ENCODE measurements at places on chromosomes 6 and 20. TPM values are rescaled to one million over a fixed set of nuclear protein-coding genes. Genes with fewer than 3 reads are reported as not detected.

DNA sequence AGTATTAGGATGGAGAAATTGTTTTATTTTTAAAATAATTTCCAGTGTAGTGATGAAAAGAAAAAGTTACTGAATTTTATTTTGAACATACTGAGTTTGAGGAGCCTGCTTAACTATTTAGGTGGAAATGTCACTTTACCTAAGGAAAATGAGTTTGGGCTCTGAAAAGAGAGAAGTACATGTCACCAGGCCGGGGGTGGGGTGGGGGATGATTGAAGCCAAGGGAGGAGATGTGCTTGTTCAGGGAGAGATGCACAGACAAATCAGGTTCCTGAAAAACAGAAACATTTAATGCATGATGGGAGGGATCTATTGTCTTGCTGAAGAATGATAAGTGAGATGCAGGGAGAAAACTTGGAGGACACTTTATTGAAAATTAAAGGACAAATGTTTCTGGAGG lies 71.3 kb downstream of the PLCB1 start:
- no peak for DNase-seq

GRCh38 chr6:121498481-121499276 lies 63.2 kb downstream of the GJA1 start:
- DNase-seq: no peak

DNA sequence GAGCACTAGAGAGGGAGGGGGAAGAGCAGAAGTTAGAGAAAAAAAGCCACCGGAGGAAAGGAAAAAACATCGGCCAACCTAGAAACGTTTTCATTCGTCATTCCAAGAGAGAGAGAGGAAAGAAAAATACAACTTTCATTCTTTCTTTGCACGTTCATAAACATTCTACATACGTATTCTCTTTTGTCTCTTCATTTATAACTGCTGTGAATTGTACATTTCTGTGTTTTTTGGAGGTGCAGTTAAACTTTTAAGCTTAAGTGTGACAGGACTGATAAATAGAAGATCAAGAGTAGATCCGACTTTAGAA lies 2.0 kb downstream of the ID4 start:
- no peak for DNase-seq

DNA sequence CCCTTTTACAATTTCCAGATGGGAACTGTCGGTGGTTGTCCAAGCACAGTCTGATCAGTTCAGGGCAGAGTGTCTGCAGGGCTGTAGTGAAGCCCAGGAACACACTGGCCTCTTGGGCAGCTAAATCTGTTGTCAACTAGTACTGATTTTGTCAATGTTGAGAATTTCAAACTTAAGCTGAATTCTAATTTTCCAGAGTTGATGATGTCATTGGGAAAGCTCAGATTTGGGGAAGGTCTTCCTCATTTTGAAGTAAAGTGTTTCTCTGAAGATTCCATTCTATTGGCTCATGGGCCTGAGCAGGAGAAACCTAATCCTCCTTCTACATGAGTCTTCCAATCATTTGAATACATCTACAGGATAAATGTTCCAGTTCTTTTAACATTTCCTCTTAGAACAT lies 72.1 kb downstream of the CCDC170 start:
- no peak for DNase-seq

- no peak for DNase-seq
Measured at GRCh38 chr6:170375661-170376060, 69.1 kb downstream of the FAM120B start.

TTK gene
- total RNA-seq: 180 TPM

C6orf52 gene
- total RNA-seq: 2.7 TPM

TREML1 gene
- not detected for total RNA-seq

DNA sequence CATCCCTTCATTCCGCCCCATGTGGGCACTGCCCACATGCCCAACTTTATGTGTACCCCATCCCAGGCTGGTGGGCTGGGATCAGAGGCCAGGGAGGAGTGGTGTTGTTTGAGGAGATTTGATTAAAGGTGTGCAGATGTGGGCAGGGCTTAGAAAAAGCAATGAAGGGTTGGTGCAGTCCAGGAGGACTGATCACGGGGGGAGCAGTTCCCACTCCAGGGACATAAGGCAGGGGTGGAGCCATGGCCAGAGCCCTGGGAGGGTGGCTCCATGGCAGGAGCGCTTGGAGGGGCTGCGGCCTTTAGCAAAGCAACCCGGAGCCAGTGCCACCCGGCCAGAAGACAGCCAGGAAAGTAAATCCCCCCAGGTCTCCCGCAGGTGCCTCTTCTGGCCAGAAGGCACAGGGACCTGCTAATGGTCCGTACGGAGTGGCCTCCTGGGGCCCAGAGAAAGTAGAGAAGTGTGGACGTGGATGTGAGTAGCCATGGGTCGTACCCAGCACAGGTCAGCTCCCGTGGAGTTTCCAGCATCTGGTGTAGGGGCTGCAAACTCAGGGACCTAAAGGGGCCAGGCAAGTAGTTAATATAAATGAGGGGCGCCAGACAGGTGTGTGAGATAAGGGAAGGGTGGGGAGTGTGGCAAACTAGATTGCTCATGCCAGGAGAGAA lies 62.1 kb upstream of the APCDD1L start:
- DNase-seq: no peak

DNA sequence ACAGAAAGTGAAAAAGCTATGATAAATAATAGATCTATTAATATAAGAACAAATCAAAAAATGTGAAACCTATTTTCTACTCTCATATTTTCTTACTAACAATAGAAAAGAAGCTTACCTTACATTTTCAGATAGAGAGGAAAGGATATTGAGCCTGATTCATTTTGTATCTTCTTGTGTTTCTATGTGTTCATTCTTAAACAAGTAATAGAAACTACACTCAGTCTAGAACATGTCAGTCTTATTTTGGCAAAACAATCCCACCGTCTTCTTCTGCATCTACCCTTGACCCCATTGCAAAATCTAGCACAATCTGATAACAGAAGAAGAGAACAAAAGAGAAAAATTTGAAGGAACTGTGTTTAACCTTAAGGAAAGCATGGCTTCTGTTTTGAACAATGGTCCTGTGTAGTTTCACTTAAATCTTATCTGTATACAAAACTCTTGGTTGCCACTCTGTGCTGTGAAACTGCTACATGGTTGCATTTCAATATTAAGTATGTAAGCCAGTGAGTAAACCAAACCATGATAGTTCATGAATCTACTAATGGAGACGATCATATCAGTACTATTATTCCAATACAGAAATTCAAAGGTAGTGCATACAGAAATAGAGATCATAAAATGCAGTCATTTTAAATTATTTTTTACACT lies 69.5 kb upstream of the LGSN start:
- no peak for DNase-seq

GRCh38 chr6:145836170-145836569 lies 21.6 kb upstream of the FBXO30 start:
- peak; percentile 36 for DNase-seq

DNA sequence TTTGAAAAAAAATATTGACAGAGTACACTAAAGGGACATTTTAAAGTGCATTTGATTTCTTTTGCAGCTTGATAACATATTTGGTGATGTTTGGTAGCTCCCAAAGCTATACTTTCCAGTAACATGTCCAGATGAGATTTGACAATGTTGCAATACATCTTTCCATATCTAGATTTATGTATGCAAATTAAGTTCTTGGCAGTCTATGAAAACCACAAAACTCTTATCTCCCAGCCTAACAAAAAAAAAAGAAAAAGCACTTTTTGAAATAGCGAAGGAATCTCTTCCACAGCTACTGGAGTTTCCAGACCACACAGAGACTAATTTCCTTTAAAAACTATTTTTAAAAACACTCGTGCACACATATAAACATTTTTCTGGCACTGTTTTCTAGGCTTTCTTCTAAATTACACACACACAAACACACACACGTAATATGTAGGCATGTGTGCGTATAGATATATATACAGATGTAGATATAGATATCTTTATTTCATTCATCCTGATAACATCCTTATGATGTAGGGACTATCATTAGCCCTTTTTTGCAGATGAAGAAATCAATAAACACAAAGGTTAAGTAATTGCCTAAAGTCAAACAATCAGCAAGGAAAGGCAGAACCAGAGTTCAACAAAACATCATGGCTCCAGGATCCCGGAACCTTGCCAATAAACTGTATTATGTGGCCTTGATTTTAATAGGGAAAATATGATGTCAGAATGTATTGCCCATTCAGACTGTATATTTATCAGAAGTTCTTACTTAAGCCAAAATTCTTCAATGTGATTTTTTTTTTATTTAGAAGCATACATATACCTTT lies 93.3 kb downstream of the ADGRB3 start:
- DNase-seq: no peak

CAGE1 gene
- total RNA-seq: 0.11 TPM

KHDC1 gene
- total RNA-seq: 5.8 TPM

ACSS2 gene
- 11.7 TPM for total RNA-seq

MACROD2 gene
- total RNA-seq: 0.51 TPM

DNA sequence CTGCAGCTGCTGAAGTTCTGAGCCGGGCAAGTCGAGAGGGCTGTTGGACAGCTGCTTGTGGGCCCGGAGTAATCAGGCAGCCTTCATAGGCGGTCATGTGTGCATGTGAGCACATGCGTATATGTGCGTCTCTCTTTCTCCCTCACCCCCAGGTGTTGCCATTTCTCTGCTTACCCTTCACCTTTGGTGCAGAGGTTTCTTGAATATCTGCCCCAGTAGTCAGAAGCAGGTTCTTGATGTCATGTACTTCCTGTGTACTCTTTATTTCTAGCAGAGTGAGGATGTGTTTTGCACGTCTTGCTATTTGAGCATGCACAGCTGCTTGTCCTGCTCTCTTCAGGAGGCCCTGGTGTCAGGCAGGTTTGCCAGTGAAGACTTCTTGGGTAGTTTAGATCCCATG lies 21.2 kb upstream of the MAPK13 start:
- no peak for DNase-seq

- no peak for DNase-seq
Measured at GRCh38 chr6:49300443-49300842, 162.6 kb downstream of the MMUT start.

GRCh38 chr6:136982928-136983327 lies 60.8 kb downstream of the SLC35D3 start:
- no peak for DNase-seq

DNA sequence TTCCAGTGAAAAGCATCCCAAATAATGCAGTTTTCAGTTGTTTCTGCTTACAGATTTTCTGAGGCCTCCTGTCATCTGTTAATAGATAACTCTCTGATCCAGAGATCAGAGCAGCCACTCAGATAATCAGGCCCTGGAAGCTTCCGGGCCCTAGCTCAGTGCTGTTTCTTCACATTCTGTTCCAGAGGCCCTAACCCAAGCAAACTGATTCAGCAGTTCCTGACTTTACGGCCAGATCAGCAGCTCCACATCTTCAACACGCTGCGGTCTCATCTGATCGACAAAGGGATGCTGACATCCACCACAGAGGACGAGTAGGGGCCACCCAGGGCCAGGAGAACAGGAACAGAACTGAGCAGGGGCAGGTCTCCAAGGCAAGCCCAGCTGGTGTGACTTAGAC lies 63.1 kb downstream of the CDS2 start:
- no peak for DNase-seq

CHRNA4 gene
- not detected for total RNA-seq

HLA-F gene
- 21.8 TPM for total RNA-seq

- DNase-seq: no peak
Measured at GRCh38 chr6:150735341-150735851, 130.1 kb upstream of the MTHFD1L start.

SLC35D3 gene
- total RNA-seq: not detected

DNA sequence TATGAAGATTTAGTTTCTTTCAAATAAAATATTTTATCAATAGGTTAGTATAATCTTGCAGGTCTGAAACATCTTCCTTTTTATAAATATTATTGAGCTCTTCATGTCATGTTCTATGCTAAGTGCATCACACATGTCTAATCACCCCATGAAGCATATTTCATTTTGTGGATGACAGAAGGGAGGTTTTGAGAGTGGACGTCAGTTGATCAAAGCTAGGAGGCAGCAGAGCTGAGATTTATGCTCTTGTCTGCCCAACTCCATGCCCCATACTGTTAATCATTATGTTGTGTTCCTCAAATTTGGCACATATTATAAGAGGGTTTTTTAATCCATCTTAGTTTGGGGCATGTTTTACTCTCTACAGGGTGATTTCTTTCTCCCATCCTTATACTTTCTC lies 22.7 kb downstream of the DSE start:
- no peak for DNase-seq
